A549 treated with CORT108297 at 1 μM for 4 hours (cell line): ENCODE measurements at places on chromosomes 6 and 20. TPM values are rescaled to one million over a fixed set of nuclear protein-coding genes. Genes with fewer than 3 reads are reported as not detected.

CAP2 gene
- total RNA-seq: 11.3 to 15.2 TPM (median 12.8 TPM) in 5 replicates

TXLNB gene
- total RNA-seq: not detected in 5 replicates

VNN1 gene
- total RNA-seq: 0.06 to 0.10 TPM (median 0.06 TPM) in 5 replicates

CCR6 gene
- 0.07 to 0.08 TPM in 2 of 5 replicates, not detected in the others for total RNA-seq

TBXT gene
- not detected in 5 replicates for total RNA-seq

ENPP3 gene
- total RNA-seq: not detected in 5 replicates

BANF2 gene
- total RNA-seq: not detected in 5 replicates

CALHM4 gene
- 0.16 TPM in 1 of 5 replicates, not detected in the others for total RNA-seq

EPHA7 gene
- 0.09 to 0.11 TPM (median 0.09 TPM) in 5 replicates for total RNA-seq

MDFI gene
- total RNA-seq: 0.48 to 0.95 TPM (median 0.76 TPM) in 5 replicates

EPB41L1 gene
- 48.6 to 70.8 TPM (median 64.3 TPM) in 5 replicates for total RNA-seq

GRM1 gene
- total RNA-seq: 0.02 to 0.06 TPM (median 0.03 TPM) in 3 of 5 replicates, not detected in the others

ZC2HC1B gene
- total RNA-seq: not detected in 5 replicates

PGBD1 gene
- total RNA-seq: 4.6 to 6.0 TPM (median 4.8 TPM) in 5 replicates

TRIM40 gene
- not detected in 5 replicates for total RNA-seq

ADAM33 gene
- 0.03 to 0.07 TPM (median 0.05 TPM) in 4 of 5 replicates, not detected in the other for total RNA-seq

BCAS1 gene
- 0.45 to 0.65 TPM (median 0.60 TPM) in 5 replicates for total RNA-seq

FAM50B gene
- 4.1 to 6.5 TPM (median 6.0 TPM) in 5 replicates for total RNA-seq

SSTR4 gene
- 0.06 to 0.15 TPM (median 0.09 TPM) in 4 of 5 replicates, not detected in the other for total RNA-seq

FOXQ1 gene
- total RNA-seq: 2.5 to 5.2 TPM (median 5.1 TPM) in 5 replicates
